ENCODE measurements at places on chromosomes 4 and X.

- DNase-seq, result no peak
Measured at GRCh38 chr4:44872246-44872645, 145.9 kb upstream of the GNPDA2 start.

DNA sequence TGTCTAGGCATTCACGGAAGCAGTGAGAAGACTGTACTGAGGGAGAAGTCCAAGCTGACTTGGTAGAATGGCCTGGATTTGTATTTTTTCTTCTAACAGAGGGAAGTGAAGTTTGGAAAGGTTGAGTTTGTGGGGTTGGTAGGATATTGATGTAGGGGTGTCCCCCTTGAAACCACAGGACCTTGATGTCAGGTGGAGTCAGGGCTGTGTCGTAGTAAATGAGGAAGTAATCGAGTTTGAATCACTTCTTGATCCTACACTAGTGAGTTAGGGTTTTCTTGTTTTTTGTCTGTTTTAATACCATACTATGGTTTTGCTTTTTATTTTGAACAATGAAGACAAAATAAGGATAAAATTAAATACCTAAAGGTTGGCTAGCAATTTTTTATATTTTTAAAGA is 30.1 kb upstream of the ANAPC4 start:
- no peak for DNase-seq

DNA sequence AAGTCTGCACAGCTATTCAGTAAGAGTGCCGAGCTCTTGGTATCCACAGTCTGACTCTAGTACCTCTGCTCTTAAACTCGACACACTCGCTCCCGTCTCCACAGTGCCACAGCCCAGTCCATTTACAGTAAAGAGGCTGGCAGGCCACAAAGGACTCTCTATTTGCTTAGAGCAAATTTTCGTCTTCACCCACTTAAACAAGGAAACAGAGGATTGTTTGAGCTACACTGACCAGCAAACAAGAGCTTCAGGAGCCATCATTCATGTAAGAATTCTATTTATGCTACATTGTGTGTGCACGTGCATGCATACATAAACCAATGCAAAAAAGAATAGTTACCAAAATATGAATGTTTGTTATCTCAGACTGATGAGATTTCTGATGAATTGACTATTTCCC is 290.2 kb downstream of the USP46 start:
- no peak for DNase-seq

DNA sequence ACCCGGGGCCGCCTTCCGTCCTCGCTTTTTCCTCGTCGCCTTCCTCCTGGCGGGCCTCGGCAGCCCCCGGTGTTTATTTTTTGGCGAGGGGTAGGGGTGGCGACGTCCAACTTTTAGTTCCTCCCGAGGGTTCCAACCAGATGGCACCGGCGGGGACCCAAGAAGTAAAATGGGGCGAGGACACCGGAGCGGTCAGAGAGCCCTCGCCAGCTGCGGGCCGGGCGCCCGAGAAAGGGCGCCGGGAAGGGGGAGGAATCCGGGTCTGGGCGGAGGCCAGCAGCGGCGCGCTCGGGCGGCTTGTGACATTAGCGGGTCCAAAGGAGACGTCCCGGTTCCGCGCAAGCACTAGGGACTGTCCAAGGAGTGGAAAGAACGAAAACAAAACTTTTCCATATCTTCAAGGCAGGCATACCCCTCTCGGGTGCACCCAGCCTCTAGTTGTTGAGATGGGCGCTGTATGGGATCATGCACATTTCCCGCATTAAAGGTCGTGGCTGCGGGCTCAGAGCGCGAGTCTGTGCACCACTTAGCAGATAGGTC is 691 bp upstream of the USP46 start:
- DNase-seq, result no peak

GRCh38 chr4:1204828-1205585 is 32.6 kb upstream of the SPON2 start:
- DNase-seq, result no peak
